Neural progenitor cell (in vitro differentiated cells): ENCODE measurements at places on chromosomes 4 and X. TPM values are rescaled to one million over a fixed set of nuclear protein-coding genes. Genes with fewer than 3 reads are reported as not detected.

GRCh38 chr4:101259876-101260275 lies 87.5 kb downstream of the PPP3CA start:
- H3K27me3 ChIP-seq = no peaks in the 10 kb centered on the region
- no peak overlapping the region for H3K27ac ChIP-seq
- H3K4me3 ChIP-seq = no peak overlapping the region

GRCh38 chr4:138334346-138335016 lies 92.3 kb upstream of the SLC7A11 start:
- H3K27me3 ChIP-seq = no peaks in the 10 kb centered on the region
- H3K36me3 ChIP-seq = no peaks in the 10 kb centered on the region
- DNase-seq = no peak
- H3K4me1 ChIP-seq = peaks cover 8% of the 10 kb centered on the region
- no peak overlapping the region for H3K4me3 ChIP-seq

- no peak overlapping the region for H3K4me3 ChIP-seq
- peaks cover 73% of the 10 kb centered on the region for H3K4me1 ChIP-seq
- DNase-seq = no peak
- no peaks in the 10 kb centered on the region for H3K27me3 ChIP-seq
Observed at GRCh38 chrX:28628120-28628519, 40.9 kb downstream of the IL1RAPL1 start.

DNA sequence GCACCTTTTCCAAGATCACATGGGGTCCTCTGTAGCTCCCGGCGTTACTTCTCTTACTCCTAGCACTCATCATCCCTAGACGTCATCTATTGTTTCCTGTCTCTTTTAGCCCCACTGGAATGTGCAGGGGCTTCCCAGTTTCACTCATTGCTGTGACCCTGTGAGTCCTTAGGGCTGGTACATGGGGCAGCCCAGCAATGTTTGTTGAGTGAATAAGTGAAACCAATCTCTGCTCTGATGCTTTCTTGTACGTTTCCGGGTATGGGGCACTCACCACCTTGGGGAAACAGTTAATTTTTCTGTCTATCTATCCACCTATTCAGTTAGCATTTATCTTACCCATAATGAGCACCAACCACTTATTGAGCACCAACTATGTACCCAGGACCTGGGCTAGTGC lies 16.1 kb downstream of the MSX1 start:
- no peaks in the 10 kb centered on the region for H3K36me3 ChIP-seq
- peak; percentile 34 for DNase-seq
- H3K4me3 ChIP-seq = no peak overlapping the region
- H3K27me3 ChIP-seq = peaks cover 100% of the 10 kb centered on the region
- peaks cover 13% of the 10 kb centered on the region for H3K4me1 ChIP-seq
- H3K27ac ChIP-seq = no peak overlapping the region

The TMEM154 gene
- 2.0 and 3.0 TPM in 2 replicates for total RNA-seq
